ENCODE measurements at places on chromosomes 13 and 19.

- no peak for DNase-seq
These were observed 261.9 kb upstream of the SOX21 start for GRCh38 chr13:94974015-94974951.

DNA sequence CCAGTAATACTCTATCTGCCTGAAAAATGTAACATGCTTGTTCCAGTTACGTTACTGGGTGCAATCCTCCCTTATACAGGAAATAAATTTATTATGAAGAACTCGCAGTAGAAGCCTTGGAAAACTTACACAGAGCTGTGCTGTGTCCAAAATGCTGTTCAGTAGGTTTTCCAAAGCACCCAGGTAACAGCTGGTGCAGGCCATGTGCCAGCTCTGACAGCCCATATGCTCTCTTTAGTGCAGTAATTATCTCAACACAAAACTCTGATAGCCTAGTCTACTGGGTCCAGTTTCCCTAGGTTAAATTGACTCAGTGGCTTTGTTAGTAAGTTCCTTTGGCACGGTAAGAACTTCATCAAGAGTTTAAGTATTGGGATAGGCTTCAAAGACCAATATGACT lies 120.7 kb upstream of the OBI1 start:
- DNase-seq: no peak

- no peak for DNase-seq
These were observed 727 bp downstream of the CD37 start for GRCh38 chr19:49335784-49336481.

GRCh38 chr13:113211774-113212173 lies 2.4 kb downstream of the CUL4A start:
- no peak for DNase-seq
